GM13976 (cell line): ENCODE measurements at places on chromosomes 7 and 10.

GRCh38 chr7:68544851-68545250 lies 1053.4 kb upstream of the AUTS2 start:
- no peak for DNase-seq

- DNase-seq: no peak
Measured at GRCh38 chr10:130394832-130395231, 258.6 kb downstream of the GLRX3 start.

- DNase-seq: no peak
Measured at GRCh38 chr7:40288827-40289226, 154.0 kb downstream of the SUGCT start.

DNA sequence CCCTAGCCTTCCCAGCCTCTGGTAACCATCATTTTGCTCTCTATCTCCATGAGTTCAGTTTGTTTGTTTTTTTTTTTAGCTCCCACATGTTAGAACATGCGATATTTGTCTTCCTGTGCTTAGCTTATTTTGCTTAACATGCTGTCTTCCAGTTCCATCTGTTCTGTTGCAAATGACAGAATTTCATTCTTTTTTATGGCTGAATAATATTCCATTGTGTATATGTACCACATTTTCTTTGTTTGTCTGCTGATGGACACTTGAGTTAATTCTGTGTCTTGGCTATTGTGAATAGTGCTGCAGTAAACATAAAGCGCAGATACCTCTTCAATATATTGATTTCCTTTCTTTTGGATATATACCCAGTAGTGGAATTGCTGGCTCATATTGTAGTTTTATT lies 21.0 kb downstream of the DLD start:
- no peak for DNase-seq

- peak; percentile 48 for DNase-seq
Measured at GRCh38 chr7:155124706-155125105, 54.6 kb downstream of the HTR5A start.

DNA sequence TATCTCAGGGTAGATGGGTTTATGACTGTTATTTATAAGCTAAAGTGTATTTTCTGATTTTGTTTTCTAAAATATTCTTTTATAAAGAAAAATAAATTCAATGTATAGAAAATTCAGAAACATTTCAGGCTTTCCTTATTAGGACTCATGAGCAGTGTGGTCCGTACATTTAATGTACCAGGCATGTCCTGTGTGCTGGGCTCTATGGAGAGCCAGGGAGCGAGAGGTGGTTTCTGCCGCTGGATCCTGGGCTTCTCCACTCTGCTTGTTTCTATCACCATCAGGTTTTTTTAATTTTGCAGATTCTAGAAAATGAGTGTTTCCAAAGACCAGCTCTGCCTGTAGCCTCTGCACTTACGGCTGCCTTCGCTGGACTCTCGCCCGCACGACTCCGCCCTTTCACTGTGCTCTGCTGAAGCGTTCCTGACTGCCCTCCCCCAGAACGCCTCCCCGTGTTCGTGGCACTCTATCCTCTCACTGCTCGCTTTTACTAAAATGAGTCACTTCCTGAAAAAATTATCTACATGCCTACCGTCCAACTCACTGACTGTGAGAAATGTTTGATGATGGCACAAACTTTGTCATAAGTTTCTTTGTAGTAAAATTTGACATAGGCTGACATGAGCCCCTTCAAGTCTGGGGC lies 188.5 kb downstream of the ZMYND11 start:
- DNase-seq: peak; percentile 58
